ENCODE measurements at places on chromosomes 5 and 9.

DNA sequence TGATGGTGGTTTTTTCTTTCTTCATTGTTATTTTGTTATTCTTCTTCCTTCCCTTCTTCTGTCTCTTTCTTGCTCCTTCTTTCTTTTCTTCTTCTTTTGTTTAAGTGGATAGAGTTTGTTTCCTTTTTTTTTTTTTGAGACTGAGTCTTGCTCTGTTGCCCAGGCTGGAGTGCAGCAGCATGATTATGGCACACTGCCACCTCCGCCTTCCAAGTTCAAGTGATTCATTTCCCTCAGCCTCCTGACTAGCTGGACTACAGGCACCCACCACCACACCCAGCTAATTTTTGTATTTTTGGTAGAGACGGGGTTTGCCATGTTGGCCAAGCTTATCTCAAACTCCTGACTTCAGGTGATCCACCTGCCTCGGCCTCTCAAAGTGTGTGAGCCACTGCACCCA is 40.3 kb downstream of the JAK2 start:
- DNase-seq: no peak

- no peak for DNase-seq
These were observed 52.8 kb downstream of the AMBP start for GRCh38 chr9:114025196-114025753.

GRCh38 chr5:76069061-76069735 is 14.0 kb upstream of the SV2C start:
- DNase-seq: no peak

- DNase-seq: no peak
These were observed 618.2 kb downstream of the TLE1 start for GRCh38 chr9:81071108-81071507.

- no peak for DNase-seq
These were observed 1.6 kb downstream of the KLHL3 start for GRCh38 chr5:137734331-137734730.

DNA sequence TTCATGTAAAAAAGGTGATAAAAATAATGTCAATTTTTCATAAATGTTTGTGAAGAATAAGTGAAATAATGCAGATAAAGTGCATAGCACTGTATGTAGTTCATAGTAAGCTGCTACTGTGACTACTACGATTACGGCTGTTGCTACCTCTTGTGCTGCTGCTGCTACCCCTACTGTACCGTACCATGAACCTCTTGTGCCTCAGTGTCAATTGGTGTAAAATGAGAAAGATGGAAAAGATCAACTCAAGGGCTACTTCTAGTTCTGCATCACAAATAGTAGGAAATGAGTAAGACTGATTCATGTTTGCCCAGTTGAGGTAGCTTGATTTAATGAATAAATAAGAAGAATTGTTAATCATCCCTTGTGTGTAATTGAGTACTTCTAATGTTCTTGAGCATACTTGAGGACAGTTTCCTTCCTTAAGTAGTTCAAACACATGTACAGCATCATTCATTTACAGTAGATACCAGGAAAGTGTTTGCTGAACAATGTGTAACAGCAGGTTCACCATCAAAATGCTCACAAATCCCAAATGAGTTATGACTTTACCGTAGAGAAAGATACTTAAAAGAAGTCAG is 200.0 kb upstream of the ATP10B start:
- no peak for DNase-seq

DNA sequence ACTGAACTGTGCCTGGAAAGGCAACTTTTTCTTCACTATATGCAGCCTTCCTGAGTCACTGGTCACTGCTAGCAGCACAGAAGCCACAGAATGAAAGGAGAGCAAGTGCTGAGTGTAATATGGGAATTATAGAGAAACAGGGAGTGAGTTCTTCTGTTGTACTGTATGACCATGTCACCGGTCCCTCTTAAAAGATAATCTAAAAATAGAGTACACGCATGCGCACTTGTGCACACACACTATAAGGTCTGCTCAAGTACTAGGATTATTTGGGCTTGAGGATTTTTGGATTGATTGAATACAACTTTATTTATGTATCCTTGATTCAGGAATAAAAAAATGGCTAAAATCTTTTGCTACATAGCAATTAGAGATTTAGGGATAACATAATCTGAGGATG is 571.9 kb downstream of the PDE4D start:
- DNase-seq: no peak

- DNase-seq: no peak
These were observed 521.3 kb downstream of the KCTD16 start for GRCh38 chr5:144691936-144692335.

DNA sequence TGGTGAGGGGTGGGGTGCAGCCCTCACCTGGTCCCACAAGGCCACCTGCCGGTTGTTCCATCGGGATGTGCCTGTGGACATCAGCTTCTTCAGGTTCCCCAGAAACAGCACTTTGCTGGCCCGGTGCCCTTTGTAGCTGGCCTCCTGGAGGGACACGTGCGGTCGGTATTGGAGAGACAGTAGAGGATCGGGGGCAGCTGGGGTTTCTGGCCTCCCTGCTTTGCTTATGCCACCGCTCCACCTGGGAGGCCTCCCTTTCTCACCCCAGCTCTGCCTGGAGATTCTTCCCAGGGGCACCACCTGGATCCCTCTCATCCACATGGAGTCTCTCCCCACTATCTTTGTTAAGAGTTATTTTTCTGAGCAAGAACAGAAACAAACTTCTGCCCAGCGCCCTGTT is 13.1 kb upstream of the TRIM14 start:
- DNase-seq: no peak

GRCh38 chr5:137051161-137051560 is 448.0 kb downstream of the SPOCK1 start:
- DNase-seq: no peak

- no peak for DNase-seq
These were observed 26.6 kb downstream of the NR5A1 start for GRCh38 chr9:124480621-124480981.

DNA sequence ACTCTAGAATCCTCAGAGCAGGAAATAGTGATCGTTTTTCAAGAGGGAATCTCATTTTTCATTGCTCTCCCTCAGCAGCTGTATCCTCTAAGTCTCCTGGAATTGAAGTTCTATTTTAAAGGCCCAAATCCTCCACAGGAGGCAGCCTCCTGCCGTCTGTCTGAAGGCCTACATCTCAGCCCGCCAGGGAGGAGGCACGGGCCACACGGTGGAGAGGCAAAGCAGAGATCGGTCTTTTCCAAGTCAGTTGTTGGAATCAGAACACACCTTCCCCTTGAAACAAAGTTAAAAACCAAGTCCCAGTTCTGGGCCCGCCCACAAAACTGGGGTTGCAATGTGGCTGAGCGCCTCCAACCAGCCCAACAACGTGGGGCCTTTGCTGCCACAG is 68.7 kb downstream of the RAPGEF1 start:
- DNase-seq: no peak

- no peak for DNase-seq
These were observed 18.5 kb downstream of the EEIG1 start for GRCh38 chr9:127962278-127962677.

GRCh38 chr5:146697211-146697610 is 181.2 kb upstream of the GPR151 start:
- DNase-seq: no peak

- no peak for DNase-seq
These were observed 361.4 kb upstream of the POU5F2 start for GRCh38 chr5:94102849-94103248.

- DNase-seq: peak; percentile 73
These were observed 339.5 kb downstream of the CTNND2 start for GRCh38 chr5:11564706-11565105.

- no peak for DNase-seq
These were observed 30.5 kb downstream of the BTNL9 start for GRCh38 chr5:181070523-181070922.

DNA sequence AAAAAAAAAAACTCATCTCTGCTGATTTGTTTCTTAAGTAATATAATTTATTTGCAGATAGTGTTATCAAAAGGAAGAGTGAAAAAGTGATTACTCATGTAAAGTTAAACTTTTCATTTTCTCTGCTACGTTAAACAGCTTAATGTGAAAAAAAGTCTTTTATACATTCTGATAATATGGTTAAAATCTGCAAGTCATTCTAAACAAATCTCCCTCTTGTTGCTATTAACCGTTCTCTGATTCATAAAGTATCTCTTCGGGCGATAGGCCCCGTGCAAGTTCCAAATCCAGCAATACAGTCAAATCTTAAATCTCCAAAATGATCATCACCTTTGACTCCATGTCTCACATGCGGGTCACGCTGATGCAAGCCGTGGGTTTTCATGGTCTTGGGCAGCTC is 732.0 kb downstream of the TAF11L14 start:
- no peak for DNase-seq

DNA sequence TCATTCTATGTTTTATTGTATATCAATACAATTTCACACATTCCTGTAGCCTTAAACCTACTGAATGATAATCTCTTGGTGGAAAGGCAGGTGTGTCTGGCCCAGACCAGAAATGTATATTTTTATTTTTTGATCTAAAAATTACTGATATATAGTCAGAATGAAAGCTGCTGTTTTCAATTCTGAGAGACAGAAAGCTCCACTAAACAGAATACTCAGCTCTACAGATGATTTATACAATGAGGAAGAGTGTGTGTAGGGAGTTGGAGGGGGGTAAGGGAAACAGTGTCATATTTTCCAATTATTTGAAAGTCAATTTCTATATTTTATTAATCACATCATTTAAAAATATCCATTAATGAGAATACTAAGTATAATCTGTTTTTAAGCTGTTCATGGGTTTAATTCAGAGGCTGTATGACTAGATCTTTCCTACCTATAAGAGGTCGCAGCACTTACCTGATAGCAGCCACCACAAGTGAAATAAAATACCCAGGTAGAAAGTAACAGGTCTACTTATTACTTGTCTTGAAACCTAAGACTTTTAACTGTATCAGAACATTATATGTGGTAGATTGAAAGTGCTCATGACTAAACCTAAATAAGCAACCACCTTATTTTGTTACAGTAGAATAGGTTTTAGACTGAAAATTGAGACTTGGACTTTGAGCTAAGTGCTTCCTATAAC is 183.4 kb downstream of the TMC1 start:
- DNase-seq: no peak

DNA sequence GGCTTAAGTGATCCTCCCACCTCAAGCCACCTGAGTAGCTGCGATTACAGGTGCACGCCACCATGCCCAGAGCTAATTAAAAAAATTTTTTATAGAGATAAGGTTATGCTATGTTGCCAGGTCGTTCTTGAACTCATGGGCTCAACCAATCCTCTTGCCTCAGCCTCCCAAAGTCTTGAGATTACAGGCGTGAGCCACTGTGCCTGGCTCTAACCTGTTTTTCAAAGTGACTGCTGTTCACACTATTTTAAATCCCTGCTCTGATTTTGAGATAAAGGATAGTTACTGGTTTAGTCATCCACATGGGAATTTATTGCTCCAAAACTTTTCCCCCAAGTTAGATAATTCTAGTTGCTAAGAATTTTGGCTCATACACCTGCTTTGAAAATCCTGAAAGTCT is 48.2 kb upstream of the MTMR12 start:
- no peak for DNase-seq

DNA sequence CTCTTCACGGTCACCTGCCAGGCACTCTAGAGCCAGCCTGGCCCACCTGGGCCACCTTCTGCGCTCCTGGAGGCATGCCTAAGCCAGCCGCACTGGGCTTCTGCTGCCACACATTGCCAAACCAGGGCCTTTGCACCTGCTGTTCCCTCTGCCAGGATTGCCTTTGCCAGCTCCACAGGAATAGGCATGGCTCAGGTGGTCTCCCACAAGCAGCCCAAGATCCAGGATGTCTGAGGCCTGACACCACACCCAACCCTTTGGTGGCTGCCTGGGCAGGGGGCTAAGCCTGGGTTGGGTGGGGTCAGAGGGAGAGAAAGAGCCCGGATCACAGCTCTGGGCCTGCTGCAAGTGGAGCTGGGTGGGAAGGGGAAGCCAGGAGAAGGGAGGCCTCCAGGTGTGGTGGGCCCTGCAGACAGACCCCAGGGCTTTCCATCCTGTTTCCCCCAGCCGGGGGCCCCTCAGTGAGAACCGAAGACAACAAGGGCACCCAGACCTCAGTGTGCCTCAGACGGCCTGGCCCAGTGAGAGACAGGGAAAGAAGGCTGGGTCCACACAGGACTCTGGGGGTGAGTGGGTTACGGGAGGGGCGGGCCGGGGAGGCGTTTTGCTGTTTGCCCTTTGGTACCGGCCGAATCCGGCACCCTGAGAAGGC is 672 bp upstream of the SUSD3 start:
- DNase-seq: no peak

GRCh38 chr5:78971998-78972397 is 13.1 kb downstream of the ARSB start:
- no peak for DNase-seq

GRCh38 chr5:37197340-37198050 is 51.7 kb downstream of the CPLANE1 start:
- no peak for DNase-seq

- no peak for DNase-seq
These were observed 261.9 kb upstream of the NREP start for GRCh38 chr5:112018846-112019245.

- peak; percentile 51 for DNase-seq
These were observed 59.5 kb downstream of the OLFM1 start for GRCh38 chr9:135146766-135147473.

DNA sequence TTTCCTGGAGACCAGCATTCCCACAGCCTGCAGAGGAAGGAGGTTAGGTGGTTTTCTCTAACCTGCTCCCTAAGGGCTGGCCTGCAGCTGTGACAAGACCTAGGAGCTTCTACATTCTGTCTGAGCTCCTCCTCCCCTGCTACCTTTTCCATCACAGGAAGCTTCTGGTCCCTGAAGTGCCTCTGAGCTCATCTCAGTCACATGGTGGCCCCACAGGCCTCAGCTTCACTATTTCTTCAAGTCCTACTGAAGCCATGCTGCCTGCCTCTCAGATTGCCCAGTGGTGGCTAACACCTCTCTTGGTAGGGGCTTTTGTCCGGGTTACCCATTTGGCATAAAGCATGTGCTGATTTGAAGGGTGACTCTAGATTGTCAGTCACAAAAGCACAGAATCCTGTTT is 259.4 kb downstream of the CRB2 start:
- no peak for DNase-seq

- no peak for DNase-seq
These were observed 36.4 kb upstream of the GAS1 start for GRCh38 chr9:86983620-86984259.

DNA sequence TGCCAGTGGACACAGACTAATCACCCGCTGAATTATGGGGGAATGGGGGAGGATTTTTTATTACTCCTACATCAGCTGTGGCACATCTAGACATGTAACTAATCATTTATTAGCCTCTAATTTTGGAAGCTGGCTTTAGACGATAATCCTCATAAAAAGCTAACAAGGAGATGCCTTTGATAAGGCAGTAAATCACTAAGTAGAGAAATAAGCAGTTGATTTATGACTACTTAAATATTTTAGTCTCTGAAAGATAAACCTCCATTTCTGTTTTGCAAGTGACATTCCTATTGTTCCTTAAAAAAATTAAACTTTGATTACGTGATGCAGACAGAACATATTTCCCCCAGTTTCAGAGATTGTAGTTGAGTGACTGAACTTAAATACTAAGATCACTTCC is 206.4 kb upstream of the CDKN2B start:
- DNase-seq: no peak

- DNase-seq: no peak
These were observed 43.6 kb downstream of the ROPN1L start for GRCh38 chr5:10485142-10485795.
